Fibroblast of mammary gland (primary cell): ENCODE measurements at places on chromosomes 5 and 9.
A peak's percentile ranks its signal among the peaks of the same experiment; 100 is the strongest.

- peak; percentile 19 for DNase-seq
Observed at GRCh38 chr5:4116834-4117233, 521.2 kb downstream of the IRX1 start.

- no peak for DNase-seq
Observed at GRCh38 chr5:152125661-152126205, 201.1 kb upstream of the GLRA1 start.

DNA sequence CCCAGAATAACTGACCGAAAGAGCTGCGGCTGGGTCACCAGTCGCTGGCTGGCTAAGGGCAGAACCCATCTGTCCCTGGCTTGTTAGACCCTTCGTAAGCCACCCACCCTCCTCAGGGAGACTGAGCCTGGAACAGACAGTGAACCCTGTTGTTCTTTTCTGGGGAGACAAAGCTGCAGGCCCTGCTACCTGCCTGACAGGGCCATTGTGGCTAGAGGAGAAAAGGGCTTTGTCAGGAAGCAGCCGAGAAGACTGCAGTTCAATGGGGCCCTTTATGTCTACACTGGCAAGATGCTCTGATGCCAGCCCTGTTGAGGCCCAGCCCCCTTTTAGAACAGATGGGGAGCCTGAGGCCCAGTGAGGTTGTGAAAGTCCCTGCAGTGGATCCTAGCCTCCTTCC, 3.7 kb upstream of the NIPAL4 start:
- no peak for DNase-seq

DNA sequence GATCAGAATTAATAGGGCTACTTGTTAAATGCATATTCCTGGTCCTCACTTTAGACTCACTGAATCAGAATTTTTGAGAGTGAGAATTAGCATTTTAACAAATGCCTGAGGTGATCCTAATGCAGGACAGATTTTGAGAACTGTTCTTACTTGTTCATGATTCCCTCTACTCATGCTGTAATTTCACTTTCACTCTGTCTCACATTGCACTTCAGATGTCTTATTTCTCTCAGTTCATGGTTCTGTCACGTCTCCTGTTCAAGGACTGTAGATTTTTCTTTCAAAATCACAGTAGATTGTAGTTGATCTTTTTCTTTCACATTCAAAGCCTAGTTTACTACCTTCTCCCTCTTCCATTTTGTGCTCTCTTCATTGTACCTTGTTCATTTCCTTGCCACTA, 54.3 kb downstream of the ADGRV1 start:
- no peak for DNase-seq

GRCh38 chr9:87270221-87270847, 227.3 kb upstream of the DAPK1 start:
- peak; percentile 82 for DNase-seq

DNA sequence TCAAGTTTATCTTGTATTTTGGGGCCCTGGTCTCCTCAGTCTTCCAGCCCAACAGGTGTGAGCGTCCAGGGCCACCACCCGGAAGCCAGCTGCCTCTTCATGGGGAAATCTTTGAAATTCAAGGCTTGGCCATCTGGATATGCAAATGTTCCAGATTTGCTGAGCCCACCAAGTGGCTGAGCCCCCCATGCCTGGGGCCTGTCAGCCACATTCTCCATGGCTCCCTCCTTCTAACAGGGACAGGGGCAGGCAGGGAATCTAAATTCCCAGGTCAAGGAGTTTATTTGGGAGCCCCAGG, 14.2 kb upstream of the CXXC5 start:
- no peak for DNase-seq

- no peak for DNase-seq
Observed at GRCh38 chr9:103025796-103026195, 30.7 kb downstream of the CYLC2 start.

- no peak for DNase-seq
Observed at GRCh38 chr5:127686424-127686823, 16.8 kb upstream of the CCDC192 start.

- DNase-seq: no peak
Observed at GRCh38 chr5:154652746-154653417, 102.3 kb upstream of the LARP1 start.

GRCh38 chr9:93203718-93204469, 20.0 kb downstream of the WNK2 start:
- no peak for DNase-seq

GRCh38 chr9:137110147-137110910, 4.2 kb downstream of the DPP7 start:
- no peak for DNase-seq

GRCh38 chr9:70399141-70399540, 15.3 kb downstream of the KLF9 start:
- no peak for DNase-seq

GRCh38 chr5:62483556-62483955, 71.0 kb downstream of the IPO11 start:
- no peak for DNase-seq

GRCh38 chr9:85647571-85647970, 94.2 kb downstream of the AGTPBP1 start:
- DNase-seq: no peak

DNA sequence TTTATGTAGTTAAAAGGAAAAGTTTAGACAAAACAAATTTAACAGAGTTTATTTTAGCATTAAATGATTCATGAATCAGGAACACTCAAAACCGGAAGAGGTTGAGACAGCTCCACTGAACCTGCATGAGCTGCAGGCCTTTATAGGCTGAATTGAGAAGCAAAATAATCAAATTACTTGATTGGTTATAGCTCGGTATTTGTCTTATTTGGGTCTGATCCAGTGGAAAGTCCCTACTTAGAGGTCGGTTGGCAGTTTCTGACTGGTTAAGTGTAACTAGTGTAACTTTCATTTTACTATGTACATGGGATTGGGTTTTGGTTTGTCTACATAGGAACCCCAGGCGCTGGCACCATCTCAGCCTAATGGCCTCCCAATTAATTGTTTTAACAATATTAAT, 74.1 kb upstream of the PIK3R1 start:
- DNase-seq: peak; percentile 36

DNA sequence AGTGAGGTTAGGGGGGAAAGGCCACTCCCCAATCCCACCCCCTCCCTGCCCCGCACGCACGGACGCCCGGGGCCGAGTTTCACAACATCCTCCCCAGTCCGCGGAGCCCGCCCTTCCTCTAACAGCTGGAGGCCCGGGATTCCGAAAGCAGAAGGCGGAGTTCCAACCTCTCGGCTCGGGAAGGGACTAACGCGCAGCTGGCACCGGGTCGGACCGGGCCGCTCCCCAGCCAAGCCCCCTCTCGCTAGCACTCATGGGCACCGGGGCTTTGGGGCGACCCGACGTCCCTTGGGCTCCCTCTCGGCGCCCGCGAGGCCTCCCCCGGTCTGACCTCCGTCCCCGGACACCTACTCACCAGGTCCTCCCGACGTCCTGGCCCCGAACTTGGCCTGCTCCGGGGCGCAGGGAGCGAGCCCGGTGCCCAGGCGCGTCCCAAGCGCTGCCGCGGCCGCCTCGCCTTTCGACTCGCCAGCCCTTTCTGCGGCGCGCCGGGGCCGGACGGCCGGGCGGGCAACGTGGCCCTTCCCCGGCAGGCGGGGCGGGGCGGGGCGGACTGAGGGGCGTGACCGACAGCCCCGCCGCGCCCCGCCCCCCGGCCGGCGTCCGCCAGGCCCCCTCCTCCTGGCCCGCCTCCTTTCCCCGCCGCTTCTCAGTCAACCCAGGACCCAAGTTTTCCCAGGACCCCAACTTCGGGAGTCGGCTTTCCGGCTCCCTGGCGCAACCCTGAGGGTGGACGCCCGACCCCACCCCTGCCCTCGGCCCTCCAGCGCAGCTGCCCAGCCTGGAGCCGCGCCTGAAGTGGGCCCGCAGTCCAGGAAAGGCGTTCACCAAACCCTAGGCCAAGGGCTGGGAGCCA, at the start of gene MGAT1:
TSS of gene MGAT1 (minus strand) at position 482 of the 856 bp plus-strand sequence. CDS start 9,835 bp downstream, outside the sequence.
- DNase-seq: peak; percentile 82

- no peak for DNase-seq
Observed at GRCh38 chr5:172142709-172143215, 45.3 kb downstream of the STK10 start.

- no peak for DNase-seq
Observed at GRCh38 chr9:23743036-23743435, 83.0 kb downstream of the ELAVL2 start.

DNA sequence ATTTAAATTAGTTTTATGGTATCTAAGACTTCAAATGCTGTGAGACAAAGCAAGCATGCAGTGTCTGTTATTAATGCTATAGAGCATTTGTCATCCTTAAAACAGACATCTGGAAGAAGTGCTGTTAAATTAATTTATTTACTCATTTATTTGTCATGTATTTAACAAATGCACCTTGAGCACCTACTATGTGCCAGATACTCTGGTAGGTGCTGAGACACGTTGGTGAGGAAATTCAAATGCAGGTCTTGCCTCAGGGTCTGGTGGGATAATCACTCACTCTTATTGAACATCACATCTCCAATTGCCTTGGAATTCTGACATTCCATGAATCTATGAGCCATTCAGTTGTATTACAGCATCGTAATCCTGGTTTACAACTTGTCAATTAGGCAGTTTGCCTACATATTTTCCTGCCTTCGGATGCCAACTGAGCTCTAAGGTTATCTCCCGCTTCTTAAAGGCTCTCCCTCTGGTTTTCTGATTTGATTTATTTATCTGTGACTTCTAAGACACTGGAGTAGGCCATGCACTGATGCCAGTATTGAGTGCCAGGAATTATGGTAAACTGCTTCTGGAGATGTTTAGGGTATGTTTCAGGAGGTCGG, 56.0 kb upstream of the RPS23 start:
- DNase-seq: no peak

DNA sequence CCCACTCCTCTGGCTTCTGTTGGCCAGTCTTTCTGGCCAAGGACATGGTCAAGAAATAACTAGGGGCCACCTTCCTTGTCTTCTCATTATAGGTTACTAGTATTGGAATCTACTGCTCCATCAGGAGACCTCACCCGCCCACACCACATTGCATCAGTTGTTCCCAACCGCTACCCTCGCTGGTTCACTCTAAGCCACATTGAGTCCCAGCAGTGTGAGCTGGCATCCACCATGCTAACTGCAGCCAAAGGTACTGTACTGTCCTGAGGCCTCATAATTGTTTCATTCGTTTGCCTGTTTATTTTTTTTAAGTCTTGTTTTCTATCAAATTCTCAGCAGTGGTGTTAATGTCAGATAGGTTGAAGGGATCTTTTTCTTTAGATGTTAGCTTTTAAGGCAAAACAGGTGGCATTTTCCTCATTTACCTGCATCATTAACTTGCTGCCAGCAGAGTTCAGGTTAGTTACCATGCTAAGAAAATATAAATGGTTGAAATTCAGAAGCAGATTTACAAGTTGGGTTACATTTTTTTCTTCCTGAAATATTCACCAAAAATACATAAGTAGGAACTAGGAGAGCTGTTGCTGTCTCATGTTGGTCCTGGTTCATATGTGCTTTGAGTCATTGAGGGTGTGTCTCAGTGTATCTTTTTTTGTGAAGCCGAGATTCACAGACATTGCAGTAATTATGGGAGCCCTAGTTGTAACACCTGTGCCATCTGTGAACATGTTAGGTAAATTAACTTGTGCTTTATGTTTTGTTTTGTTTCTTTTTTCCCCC, 206.9 kb downstream of the ZSWIM6 start:
- no peak for DNase-seq

GRCh38 chr5:179414459-179415261, 69.4 kb upstream of the ADAMTS2 start:
- DNase-seq: no peak

DNA sequence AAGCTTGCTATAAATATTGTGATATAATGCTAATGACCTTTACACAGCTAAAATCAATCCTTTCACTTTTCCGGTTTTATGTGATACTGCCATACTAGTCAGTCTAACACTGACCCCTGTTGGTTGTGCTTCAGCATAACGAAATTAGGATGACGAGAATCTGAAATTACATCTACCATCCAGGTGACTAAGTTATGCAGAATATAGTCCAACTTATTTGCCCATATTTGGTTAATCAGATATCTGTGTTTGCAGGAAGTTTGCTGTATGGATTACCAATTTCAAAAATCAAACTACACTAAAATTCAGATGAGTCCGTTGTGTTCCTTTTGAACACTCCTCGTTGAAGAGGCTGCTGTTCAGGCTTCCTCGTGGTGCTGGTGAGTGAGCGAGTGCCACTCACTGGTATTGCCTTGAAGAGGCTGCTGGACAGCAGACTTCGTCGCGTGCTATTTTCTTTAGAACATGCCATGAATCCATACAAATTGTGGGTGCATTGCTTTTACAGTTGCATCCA, 32.5 kb downstream of the TENT4A start:
- peak; percentile 79 for DNase-seq

DNA sequence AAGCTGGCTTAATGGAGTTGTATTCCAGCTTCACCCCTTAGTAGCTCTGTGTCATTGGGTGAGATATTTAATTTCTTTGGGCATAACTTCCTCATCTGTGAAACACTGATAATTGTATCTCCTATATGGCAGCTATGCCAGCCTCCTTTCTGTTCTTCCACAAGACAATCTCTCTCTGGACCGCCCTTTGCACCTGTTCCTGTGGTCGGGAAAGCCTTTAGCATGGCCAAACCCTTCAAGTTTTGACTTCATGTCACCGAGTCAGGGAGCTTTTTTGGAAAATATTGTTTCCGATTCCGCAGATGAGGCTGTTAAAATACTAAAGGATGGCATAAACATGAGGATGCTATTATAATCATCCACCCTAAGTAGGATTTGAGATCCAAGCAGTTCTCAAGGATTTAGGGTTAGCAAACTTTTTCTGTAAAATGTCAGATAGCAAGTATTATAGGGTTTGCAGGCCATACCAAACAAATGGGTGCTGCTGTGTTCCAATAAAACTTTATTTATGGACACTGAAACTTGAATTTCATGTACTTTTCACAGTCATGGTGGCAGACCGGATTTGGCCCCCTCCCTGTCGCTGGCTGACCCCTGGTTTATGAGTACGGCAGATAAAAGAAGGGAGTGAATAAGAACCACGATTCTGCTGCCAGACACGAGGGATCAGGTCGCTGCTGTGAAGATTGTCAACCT, 695 bp upstream of the NDFIP1 start:
- DNase-seq: no peak

GRCh38 chr9:134913041-134913712, 4.5 kb downstream of the FCN1 start:
- no peak for DNase-seq

GRCh38 chr9:4980086-4980727, 4.9 kb upstream of the JAK2 start:
- DNase-seq: peak; percentile 11

- no peak for DNase-seq
Observed at GRCh38 chr9:18037981-18038380, 436.0 kb upstream of the ADAMTSL1 start.

DNA sequence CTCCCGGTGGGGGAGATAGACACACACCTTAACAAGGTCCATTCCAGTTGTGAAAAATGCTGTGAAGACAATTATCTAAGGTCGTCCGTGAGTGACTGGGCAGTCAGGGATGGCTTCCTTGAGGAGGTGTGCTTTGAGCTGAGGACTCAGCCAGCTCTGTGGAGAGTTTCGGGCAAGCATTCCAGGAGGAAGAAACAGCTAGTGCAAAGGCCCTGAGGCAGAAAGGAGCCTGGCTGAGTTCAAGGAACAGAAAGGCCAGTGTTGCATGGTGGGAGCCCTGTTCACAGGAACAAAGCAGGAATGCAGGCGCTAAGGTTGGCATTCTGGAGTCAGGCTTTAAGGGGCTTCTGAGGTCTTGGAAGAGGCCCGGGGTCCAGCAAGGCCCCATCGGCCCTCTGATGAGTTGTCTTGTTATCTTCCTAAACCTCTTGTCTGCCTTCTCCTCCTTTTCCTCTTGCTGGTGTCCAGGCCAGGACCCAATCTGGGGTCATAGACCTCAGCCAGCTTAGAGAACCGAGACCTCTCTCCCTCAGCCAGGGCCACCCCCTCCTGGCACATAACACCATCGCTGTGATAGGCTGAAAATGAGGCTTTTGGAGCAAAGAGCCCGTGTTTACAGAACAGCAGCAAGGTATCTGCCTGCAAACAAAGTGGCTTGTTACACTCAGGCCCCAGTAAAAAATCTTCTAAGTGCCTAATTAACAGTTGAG, 270.2 kb upstream of the MVB12B start:
- DNase-seq: no peak
